ENCODE measurements at places on chromosomes 1 and 21. TPM values are rescaled to one million over a fixed set of nuclear protein-coding genes. Genes with fewer than 3 reads are reported as not detected.

C1orf94 gene
- not detected for polyA plus RNA-seq

PLA2G2C gene
- polyA plus RNA-seq, result not detected

GRCh38 chr1:160569806-160570205 is 9.5 kb downstream of the CD84 start:
- DNase-seq, result no peak

DNA sequence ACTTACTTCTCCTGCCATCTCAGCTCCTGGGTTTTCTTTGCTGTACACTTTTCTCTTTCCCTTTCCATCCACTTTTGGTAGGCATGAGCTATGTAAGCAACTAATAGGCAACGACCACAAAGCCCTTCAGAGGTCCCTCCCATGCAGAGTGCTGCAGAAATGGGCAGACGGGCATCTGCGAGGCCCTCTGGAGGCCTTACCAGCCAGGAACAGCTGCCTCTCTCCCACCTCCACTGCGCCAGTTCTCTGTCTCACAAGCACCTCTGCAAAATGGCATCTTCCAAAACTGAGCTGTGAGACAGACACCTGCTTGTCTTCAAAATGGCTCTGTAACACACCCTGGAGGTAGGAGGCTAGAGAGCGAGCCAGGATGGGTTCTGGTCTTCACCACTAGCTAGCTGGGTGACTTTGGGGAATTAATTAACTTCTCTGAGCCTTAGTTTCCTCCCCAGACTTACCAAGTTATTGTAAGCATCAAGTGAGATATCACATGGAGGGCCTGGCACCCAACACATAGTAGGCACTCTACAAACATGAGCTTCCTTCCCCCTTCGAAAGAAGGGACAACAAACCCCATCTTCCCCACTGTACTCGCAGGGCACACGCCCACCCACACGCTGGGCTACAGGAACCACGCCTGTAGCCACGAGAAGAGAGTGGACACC is 62.0 kb downstream of the BCAR3 start:
- no peak for DNase-seq

C1orf35 gene
- 21.4 TPM for polyA plus RNA-seq

DNA sequence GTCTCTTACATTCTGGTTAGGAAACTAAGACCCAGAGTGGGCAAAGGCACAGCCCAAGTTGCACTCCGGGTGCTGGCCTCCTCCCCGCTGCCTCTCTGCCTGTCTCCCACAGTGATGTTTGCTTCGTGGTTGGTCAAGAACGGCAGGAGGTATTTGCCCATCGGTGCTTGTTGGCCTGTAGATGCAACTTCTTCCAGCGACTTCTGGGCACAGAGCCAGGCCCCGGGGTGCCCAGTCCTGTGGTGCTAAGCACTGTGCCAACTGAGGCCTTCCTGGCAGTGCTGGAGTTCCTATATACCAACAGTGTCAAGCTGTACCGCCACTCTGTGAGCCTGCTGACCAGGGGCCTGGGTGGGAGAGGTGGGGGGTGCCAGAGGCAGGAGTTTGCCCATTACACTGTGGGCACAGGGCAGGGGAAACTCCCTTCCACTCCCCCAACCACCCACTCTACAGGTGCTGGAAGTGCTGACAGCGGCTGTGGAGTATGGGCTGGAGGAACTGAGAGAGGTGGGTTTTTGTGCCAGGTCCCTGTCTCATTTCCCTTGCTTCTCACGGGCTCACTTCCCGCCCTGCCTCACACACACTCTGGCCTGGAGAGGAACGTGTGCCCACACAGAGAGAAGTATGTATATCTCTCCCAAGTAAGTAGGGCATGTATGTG is 1.9 kb downstream of the BTBD19 start:
- DNase-seq, result no peak

DNA sequence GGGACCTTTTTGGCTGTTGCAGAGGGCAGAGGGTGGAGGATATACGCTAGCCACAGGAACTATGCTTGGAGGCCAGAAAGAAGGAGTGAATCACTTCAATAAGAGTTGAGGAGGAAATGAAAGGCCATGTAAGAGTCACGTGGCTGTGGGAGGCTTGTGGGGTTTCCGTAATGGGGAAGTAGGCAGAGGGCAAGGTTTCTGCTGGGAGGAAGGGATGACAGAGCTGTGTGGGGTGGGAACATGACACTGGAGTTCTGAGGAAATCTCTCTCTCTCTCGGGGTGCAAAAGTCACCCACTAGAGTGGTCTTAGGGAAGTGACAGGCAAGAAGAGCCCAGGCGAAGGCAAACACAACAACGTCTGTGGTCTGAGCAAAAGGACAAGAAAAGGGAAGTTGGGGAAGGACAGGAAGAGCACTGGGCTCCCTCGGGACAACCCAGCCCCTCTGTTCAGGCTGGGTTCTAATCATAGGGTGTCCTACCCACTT is 3.9 kb upstream of the CD1C start:
- DNase-seq, result no peak

DNA sequence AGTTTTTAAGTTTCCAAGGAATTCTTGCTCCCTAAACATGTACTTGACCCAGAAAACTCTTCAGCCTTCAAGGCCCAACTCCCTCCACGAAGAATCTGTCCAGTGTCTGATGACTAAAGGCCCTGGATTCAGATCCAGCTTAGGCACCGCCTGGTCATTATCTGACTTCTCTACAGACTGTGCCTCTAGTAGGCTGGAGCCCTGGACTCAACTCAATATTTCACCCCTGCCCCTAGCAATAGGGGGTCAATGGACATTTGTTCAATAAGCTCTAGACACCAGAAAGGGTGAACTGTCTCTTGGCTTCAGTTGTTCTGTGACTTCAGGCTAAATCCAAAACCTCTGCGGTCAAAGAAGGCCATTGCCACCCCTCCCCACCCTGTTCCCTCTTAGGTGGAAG is 34.5 kb downstream of the NUAK2 start:
- DNase-seq, result no peak

DNA sequence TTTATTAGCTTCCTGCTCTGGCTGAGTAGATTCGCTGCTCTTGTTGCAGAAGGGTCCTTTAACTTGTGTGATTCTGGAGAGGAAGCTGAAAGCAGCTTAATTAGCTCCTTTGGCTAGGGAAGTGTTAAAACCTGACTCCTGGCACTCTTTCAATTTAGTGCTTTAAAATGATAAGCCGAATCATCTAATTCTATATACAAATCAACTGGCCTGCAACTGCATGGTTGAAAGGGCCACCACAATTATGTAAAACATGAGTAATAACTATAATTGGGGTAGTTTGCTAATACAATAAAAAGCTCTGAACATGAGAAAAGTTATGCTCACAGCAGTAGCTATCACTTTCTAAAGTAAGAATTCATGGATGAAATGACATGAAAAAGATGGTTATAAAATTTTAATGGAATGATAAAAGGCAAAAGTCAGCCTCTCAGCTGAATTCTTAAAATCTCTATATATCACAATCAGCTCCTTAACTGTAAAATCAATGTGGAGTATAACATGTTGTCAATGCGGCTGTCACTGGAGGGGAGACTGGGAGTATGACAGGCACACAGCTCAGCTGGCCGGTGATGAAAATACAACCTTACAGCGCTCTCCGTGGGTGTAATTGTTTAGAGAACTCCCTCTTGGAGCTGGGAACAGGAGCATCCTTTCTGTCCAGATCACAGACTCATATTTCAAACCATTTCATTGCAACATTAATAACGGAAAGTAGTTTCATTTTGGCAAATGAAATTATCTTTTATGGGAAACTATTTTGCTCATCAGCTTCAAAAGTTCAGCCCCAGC is 324.4 kb downstream of the KCTD3 start:
- DNase-seq, result no peak

DNA sequence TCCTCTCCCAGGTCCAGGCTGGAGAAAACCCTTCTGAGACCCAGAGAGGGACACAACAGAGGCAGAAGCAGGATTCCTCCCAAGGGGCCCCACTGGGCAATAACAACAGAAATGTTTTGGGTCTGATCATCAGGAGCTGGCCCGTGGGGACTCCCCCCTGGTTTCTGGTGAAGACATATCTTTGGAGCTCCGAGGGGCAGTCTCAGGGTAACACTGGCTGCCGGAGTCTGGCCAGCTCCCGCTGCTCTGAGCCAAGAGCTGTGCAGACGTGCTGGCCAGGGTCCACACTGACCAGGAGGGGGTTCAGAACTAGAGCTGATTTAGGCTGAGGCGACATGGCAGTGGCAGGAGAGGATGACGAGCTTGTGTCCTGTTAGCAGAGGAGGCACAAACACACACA is 13.1 kb downstream of the ECE1 start:
- no peak for DNase-seq

C4BPA gene
- polyA plus RNA-seq, result not detected

GRCh38 chr1:101408212-101409042 is 171.6 kb downstream of the S1PR1 start:
- no peak for DNase-seq

ZFP69 gene
- polyA plus RNA-seq, result 5.4 TPM

CLCA4 gene
- polyA plus RNA-seq, result not detected

GJA9 gene
- not detected for polyA plus RNA-seq

OLIG2 gene
- not detected for polyA plus RNA-seq

GRCh38 chr1:66415866-66416265 is 118.1 kb upstream of the SGIP1 start:
- no peak for DNase-seq

- DNase-seq, result no peak
Observed at GRCh38 chr1:56360021-56360420, 219.3 kb downstream of the PLPP3 start.

FCRL4 gene
- not detected for polyA plus RNA-seq

- no peak for DNase-seq
Observed at GRCh38 chr1:211633524-211633846, 41.9 kb downstream of the NEK2 start.

GRCh38 chr1:94532077-94532476 is 9.5 kb downstream of the F3 start:
- no peak for DNase-seq

DNA sequence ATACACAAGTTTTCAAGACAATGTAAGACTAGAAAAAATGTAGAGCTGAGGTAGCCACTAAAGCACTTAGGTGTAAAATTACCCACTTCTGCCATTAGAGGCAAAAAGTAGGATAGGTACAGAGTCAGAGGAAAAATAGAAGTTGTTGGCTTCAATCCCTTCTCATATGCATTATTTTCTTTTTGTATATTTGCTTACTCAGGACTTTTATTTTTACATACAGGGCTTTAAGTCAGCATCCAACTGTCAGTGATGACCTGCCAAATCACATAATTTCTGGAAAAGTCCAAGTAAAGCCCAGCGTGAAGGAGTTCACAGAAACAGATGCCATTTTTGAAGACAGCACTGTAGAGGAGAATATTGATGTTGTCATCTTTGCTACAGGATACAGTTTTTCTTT is 211.0 kb upstream of the POGK start:
- no peak for DNase-seq

PGLYRP3 gene
- polyA plus RNA-seq, result not detected

KRTAP7-1 gene
- polyA plus RNA-seq, result not detected

GRCh38 chr1:206002871-206003801 is at the start of gene RAB7B:
RAB7B (minus strand) TSS chr1:206003395; CDS start chr1:205994135, 9,260 bp downstream.
- DNase-seq, result no peak

PYGO2 gene
- polyA plus RNA-seq, result 42.6 TPM

DNA sequence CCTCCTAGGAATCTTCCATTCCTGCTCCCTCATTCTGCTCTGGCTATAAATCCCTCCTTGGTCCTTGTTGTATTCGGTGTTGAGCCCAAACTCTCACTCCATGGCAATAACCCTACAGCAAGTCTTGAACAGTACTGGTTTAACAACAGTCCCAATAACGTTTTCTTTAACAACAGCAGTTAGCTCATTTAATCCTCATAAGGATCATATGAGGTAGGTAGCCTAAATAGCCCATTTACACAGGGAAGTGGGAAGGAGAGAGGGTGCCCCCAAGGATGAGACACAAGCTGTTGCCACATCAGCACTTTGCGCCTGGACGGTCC is 444 bp upstream of the AGTRAP start:
- no peak for DNase-seq

- no peak for DNase-seq
Observed at GRCh38 chr21:31556662-31557061, 102.8 kb upstream of the SOD1 start.

DNA sequence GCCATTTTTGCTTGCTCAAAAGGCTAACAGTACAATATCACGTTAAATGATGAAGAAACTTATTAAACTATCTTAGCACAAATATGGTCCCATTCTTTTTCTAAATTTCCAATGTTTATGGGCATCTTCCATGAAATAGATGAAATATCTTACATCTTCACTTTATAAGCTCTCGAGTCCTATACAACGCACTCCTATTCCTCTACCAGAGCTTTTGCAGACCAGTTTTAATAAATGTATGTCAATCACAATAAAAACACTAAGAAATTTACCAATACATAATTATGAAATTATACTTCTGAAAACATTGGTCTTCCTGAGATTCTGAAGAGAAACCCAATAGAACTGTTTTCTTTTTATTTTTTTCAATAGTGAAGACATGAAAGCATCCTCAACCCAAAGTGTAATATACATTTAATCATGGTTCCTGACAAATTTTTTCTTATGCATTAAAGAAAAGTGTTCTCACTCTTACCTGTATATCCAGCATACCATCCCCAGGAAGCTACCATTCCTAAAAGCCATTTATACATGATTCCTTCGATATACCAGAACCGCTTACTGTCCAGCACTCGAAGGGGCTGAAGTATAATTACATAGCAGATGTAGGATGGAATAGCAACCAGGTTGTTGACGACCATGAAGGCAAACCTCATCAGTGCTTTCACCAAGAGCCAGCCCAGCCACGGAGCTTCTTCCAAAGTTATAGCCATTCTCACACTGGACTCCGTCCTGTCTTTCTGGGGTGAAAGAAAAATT is 1.8 kb downstream of the LPGAT1 start:
- DNase-seq, result no peak

GRCh38 chr1:116147972-116148371 is 36.8 kb downstream of the MAB21L3 start:
- DNase-seq, result no peak

GRCh38 chr1:216626394-216627067 is 96.7 kb downstream of the ESRRG start:
- no peak for DNase-seq

DNA sequence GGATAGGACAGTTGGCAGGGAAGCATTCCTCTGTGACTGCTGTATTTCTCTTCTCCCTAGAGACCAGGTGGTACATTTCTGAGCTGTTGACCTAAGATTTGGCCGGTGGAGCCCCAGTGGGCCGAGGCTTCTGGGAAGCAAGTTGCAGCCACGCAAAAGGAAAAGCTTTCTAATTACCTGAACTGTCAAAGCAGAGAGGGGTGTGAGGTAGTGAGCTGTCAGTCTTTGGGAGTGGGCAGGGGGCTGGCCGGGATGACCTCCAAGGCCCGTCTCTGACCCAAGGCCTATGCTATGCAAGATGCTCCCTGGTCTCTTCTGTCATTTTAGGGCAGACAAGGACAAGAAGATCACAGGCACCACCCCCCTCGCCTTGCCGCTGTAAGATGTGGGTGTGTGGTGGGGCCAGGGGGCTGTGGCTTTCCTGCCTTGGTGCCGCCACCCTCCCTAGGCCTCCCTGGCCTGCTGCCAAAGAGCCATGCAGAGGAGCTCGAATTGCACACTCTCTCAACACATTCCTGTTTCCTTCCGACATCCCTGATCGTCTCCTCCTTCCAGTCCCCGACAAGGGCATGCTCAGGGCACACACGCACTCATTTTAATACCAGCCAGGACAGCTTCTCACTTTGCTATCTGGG is 7.7 kb downstream of the PADI1 start:
- peak; percentile 43 for DNase-seq
